Stimulated activated CD8-positive, alpha-beta memory T cell treated with anti-CD3 and anti-CD28 coated beads, Interleukin-15, amount 100 ng/mL, for 48 hours (primary cell): ENCODE measurements at places on chromosomes 11 and 22.

DNA sequence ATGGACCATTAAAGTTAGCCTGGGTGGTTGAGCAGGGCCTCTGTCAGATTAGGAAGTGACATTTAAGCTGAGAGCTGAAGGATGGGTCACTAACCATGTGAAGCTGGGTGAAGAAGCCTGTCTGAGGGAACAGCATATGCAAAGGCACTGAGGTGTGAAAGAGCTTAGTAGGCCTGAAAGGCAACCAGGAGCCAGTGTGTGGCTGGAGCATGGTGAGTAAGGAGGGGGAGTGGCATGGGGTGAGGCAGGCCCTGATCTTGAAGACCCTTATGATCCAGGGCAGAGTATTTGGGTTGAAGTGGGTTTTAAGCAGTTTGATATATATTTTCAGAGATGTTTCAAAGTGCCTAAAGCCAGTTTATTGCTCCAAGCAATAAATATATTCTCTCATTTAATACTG is 48.8 kb downstream of the PARVA start:
- no peak for DNase-seq

GRCh38 chr11:68309621-68310185 is 2.7 kb upstream of the LRP5 start:
- no peak for DNase-seq

DNA sequence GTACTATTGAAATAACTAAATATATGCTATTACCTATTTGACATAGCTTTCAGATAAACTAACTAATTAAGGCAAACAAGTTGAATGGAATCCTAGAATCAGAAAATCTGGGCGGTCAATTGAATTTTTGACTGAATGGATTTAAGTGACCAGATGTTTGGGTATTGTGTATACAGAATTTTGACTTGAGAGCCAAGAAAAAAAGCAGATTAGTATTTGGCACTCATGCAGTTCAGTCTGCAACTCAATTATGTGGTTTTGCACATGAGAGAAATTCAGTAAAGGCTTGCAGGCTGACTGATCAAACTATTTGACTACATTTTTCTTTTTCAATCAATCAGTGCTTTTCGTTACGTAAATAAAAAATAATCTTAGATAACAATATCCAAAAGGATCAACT is 254.8 kb downstream of the GUCY1A2 start:
- no peak for DNase-seq

DNA sequence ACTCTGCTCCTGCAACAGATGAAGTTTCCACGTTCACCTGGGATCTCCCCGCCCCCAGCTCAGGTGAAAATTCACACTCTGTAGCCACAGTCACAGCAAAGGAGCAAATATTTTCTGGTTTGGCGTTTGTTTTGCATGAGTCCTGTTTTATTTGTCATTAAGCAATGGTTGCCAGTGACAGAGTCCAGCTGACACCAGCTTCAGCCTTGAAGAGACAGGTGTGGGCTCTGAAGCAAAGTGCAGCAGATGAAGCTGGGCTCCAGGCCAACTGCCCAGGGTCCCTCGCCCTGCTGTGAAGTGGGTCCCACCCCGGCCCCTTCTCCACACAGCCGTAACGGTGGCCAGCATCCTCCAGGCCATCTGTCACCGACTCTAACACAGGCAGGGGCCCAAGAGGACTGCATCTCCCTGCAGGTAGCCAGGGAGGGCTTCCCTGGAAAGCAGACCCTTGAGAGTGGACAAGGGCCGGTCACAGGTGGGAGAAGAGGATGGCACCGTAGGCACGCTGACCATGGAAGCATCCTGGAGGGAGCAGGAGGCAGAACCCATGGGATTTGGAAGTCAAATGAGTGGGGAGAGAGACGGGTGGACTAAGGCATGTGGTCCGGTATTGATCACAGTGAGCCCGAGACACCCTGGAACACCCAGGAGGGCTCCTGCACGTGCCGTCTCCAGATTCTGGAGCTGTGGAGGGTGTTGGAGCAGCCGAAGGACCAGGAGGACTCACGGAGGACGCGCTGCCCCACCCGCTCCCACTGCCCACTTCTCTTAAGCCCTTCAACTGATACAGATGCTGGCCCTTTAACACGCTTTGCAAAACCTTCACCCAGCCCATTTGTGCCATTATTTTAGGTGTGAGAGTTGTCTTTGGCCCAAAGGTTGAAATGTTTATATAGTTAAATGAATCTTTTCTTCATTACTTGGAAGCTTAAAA is 294.5 kb downstream of the BRD1 start:
- DNase-seq = no peak
